ENCODE measurements at places on chromosomes 2 and 18.
A peak's percentile ranks its signal among the peaks of the same experiment; 100 is the strongest.

DNA sequence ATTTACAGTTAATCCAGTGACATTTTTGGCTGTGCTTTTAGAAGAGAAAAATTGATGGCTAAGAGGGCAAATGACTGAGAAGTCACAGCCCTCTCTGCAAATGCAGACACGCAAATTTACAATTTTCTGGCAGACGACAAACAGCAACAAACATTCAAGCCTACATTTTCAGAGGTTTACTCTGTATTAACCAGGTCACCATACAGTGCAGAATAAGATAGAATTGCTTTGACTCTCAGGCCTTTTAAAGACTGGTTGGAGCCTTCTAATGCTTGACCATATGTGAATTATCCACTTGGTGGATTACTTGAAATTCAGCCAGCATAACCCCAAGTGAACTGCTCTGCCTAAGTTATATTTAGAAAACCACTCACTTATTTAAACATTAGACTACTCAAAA lies 280.9 kb upstream of the STON1 start:
- no peak for DNase-seq

DNA sequence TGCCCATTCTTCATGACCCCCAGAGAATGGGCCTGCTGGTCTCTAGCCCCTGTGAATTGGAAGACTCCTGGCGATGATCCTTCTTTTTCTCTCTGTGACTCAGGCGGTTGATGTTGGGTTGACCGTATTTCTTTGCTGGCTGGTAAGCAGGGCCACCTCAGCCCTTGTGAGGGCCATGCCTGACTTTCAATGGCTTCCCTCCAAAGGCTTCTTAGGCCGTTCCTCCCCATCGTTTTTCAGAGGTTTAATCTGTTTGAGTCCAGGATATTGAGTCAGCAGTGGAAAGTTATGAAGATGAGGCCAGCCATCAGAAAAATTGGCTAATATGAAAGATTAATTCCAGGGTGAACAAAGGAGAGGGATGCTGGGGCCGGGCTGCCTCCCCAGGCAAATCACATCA lies 13.6 kb downstream of the HPCAL1 start:
- no peak for DNase-seq

- DNase-seq, result no peak
Observed at GRCh38 chr2:10324095-10324832, 21.6 kb downstream of the HPCAL1 start.

- no peak for DNase-seq
Observed at GRCh38 chr2:174785481-174785880, 21.2 kb upstream of the CHRNA1 start.

DNA sequence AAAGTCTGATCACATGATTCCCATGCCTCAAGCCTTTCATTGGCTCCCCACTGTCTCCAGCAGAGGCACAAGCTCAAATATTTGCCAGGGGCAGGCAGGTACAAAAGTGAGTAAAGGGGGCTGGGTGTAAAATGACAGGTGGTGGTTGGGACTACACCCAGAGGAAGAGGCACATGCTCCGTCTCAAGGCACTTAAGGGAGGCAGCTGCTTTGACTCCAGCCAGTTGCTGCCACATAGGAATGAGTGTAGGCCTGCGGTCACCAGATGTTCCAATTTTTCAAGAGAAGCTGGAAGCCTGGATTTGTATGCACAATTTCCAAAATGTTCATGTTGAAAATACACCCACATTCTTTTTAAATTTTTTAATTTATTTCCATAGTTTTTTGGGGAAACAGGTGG lies 164.4 kb downstream of the UPP2 start:
- DNase-seq, result no peak

- no peak for DNase-seq
Observed at GRCh38 chr2:17093712-17094111, 424.5 kb downstream of the RAD51AP2 start.

- DNase-seq, result peak; percentile 69
Observed at GRCh38 chr2:230885463-230886130, 20.9 kb downstream of the ITM2C start.

- no peak for DNase-seq
Observed at GRCh38 chr18:12939162-12939561, 8.6 kb upstream of the SEH1L start.

GRCh38 chr2:20157193-20157891 lies 67.6 kb downstream of the SDC1 start:
- no peak for DNase-seq

GRCh38 chr2:41116106-41116797 lies 664.4 kb upstream of the SLC8A1 start:
- DNase-seq, result no peak

- no peak for DNase-seq
Observed at GRCh38 chr2:236510034-236510433, 59.6 kb upstream of the ACKR3 start.

- DNase-seq, result no peak
Observed at GRCh38 chr18:48360376-48361021, 48.7 kb downstream of the ZBTB7C start.
